ENCODE measurements at places on chromosomes 13 and 19.

- no peak for DNase-seq
These were observed 384.3 kb downstream of the EFNB2 start for GRCh38 chr13:106151056-106151699.

- DNase-seq: peak; percentile 54
These were observed 3.4 kb upstream of the PRAM1 start for GRCh38 chr19:8505680-8506401.

- DNase-seq: no peak
These were observed 531.9 kb downstream of the OLFM4 start for GRCh38 chr13:53560556-53560955.

DNA sequence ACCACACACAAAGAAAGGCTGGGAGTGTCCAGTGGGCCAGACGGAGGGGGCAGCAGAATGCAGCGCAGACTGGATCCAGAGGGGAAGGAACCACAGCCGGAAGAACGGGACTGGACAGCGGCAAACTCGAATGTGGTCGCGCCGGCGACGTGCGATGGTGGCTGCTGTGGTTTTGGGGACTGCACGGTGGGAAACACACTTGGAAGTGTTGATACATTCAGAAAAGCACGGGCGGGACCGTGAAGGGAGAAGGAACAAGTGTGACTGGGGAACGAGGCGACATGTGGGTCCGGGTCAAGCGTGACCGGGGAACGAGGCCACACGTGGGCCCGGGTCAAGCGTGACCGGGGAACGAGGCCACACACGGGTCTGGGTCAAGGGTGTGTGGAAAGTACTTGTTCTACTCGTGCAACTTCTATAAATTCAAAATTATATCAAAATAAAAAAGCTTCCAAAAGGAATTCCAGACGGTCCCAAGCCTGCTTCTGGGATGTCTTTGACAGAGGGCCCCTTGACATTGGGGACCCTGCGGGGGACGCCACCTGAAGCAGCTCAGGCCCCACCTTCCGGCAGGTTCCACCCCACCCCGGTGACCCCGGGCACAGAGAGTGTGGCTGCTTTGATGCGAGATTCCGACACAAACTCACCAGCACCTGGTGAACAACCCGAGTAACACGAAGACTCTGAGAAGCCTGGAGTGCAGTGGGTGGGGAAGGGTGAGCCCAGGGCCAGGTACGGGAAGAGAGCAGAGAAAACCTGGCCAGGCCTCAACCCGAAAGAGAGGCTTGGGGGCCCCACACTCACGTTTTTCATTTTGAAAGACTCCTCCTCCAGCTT, 25.1 kb upstream of the C13orf46 start:
- no peak for DNase-seq

DNA sequence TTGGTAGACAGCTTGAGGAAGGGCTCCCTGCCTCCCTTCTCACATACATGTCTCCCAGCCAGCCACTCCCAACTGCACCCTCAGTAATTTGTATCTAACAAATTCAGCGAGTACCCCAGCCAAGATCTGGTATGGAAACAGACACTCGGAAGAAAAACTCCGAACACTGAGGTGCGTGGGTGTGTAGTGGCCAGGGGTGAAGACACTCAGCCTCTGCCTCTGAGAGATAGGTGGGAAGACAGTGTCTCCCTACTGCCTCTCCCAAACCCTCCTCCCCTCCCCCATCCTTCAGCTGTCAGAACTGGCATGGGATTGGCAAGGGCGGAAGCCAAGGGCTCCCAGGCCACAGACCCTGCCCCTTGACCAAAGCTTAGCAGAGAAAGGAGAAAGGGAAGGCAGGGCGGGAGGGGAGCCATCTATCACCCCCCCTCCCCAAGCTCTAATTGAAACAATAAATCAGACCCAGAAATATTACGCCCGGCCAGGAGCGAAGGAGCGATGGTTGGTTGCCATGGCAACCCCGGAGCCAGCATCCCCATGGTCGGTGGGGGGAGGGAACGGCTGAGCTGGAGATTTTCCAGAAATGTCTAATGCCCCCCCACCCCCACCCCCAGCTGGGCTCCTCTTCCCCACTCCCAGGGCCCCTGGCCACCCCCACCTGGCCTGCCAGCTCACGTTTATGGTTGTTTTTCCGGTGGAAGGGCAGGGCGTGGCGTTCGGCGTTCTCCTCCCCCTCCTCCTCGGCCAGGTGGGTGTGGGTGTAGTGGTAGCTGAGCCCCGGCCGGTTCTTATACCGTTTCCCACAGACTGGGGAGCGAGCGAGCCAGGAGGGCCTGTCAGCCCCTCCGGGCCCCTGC, 7.0 kb downstream of the DPF1 start:
- DNase-seq: no peak

DNA sequence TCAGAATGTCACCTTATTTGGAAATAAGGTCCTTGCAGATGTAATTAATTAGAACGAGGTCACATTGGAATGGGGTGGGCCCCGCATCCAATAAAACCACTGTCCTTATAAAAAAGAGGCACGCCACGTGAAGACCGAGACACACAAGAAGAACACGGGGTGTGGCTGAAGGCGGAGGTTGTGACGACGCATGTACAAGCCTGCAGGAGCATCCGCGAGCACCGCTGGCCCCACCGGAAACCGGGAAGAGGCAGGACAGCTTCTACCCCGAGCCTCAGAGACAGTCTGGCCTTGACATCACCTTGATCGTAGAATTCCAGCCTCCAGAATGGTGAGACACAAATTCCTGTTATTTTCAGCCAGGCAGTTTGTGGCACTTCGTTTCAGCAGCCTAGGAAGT, 177.9 kb downstream of the COL4A1 start:
- no peak for DNase-seq

DNA sequence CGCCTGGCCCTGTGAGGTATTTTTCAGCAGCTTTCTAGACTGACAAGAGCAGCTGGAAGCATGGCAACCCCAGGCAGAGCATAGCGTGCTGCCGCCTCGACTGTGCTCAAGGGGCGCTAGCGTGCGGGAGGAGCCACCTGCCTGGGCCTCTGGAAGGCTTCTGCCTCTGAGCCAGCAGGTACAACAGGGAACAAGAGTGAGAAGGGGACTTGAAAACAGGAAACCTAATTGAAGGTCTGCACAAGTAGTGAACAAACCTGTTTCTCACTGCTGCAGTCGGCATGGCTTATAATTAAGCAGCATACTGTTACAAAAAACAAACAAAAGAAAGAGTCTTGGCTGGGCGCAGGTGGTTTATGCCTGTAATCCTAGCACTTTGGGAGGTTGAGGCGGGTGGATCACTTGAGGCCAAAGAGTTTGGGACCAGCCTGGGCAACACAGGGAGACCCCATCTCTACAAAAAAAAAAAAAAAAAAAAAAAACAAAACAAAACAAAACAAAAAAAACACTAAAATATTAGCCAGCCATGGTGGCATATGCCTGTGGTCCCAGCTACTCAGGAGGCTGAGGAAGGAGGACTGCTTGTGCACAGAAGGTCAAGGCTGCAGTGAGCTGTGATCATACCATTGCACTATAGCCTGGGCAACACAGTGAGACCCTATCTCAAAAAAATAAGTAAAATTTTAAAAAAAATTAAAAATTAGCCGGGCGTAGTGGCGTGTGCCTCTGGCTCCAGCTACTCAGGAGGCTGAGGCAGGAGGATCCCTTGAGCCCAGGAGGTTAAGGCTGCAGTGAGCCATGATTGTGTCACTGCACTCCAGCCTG, 12.6 kb upstream of the GARRE1 start:
- no peak for DNase-seq

DNA sequence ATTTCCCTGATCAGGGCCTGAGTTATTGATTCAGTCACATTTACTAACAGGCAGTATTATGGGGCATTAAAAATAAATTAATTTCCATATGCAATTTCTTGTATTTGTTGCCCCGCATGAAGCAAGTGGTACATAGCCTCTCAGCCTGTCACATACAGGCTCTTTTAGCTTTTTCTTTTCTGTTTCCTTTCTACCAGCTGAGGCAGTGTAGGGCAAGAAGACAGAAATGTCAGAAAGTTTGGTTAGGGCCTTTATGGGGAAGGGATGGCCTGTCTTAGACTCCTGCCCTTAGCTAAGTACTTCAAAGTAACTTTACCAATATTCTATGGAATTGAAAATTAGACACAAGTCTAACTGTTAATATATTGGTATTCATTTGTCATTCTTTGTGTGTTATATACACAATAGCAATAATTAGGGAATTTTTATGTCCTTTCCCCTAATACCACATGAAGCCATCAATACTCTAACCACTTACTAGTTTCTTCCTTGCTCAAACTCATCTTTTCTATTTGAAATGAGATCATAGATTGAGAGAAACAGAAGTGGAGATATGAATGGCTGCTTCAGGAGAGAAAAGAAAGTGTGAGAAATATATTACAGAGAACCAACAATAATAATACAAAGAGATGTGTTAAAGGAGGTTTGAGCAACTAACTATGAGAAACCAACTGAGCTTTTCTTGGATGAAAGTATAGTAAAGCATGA, 669.6 kb downstream of the PCDH17 start:
- DNase-seq: no peak

DNA sequence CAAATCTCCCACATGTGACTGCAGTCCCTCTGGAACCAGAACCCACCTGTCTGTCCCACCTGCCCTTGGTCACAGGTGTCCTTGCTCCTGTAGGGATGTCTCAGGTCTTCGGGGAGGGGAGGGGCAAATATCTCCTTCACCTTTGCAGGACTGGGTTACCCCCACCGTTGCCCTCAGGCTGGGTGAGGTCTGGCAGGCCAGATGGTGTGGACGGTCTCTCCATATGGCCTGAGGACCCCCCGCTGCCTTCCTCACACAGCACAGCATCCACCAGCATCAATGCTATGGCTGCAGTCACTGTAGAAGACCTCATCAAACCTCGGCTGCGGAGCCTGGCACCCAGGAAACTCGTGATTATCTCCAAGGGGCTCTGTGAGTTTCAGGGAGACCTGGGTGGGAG, 10.0 kb downstream of the SLC5A5 start:
- DNase-seq: no peak

DNA sequence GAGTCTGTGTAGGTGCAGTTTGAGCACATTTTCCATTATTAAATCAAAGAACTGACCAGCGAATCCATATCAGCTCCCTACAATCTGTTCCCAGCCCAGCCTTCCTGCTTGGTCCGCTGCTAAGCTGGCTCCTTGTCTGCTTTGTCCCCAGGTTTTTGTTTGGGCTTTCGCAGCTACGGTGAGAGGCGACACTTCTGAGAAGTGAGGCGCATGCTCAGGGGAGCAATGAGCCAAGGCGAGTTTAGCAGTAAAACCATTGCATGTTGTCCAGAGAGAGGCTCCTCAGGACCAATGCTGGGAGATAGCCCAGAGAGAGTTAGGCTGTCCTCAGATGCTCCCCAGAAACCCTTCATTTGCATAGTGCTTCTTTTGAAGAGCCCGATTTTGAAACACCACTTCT, 162.0 kb downstream of the ITGBL1 start:
- no peak for DNase-seq

- no peak for DNase-seq
These were observed 56.1 kb downstream of the KDM4B start for GRCh38 chr19:5025027-5025426.

- DNase-seq: no peak
These were observed 38.5 kb downstream of the FBN3 start for GRCh38 chr19:8110931-8111330.

GRCh38 chr13:59178344-59178743, 985.4 kb downstream of the DIAPH3 start:
- no peak for DNase-seq

GRCh38 chr19:6017576-6017975, 39.6 kb upstream of the RANBP3 start:
- DNase-seq: no peak

GRCh38 chr19:51687791-51688670, 5.1 kb upstream of the SPACA6 start:
- no peak for DNase-seq

GRCh38 chr19:46861691-46862502, 1.1 kb downstream of the ARHGAP35 start:
- DNase-seq: no peak

- DNase-seq: no peak
These were observed 7.8 kb downstream of the ABCA7 start for GRCh38 chr19:1047696-1048147.

- no peak for DNase-seq
These were observed 73.1 kb downstream of the EPS15L1 start for GRCh38 chr19:16398530-16399249.

GRCh38 chr19:44303976-44304568, 753 bp downstream of the ZNF235 start:
- no peak for DNase-seq

GRCh38 chr19:45496349-45496953, 396 bp downstream of the RTN2 start:
- no peak for DNase-seq

- no peak for DNase-seq
These were observed 4.1 kb downstream of the TLE2 start for GRCh38 chr19:3024870-3025548.

- DNase-seq: no peak
These were observed 6.5 kb downstream of the MLNR start for GRCh38 chr13:49226613-49227012.

- DNase-seq: no peak
These were observed 52.3 kb upstream of the ATP12A start for GRCh38 chr13:24627946-24628345.

DNA sequence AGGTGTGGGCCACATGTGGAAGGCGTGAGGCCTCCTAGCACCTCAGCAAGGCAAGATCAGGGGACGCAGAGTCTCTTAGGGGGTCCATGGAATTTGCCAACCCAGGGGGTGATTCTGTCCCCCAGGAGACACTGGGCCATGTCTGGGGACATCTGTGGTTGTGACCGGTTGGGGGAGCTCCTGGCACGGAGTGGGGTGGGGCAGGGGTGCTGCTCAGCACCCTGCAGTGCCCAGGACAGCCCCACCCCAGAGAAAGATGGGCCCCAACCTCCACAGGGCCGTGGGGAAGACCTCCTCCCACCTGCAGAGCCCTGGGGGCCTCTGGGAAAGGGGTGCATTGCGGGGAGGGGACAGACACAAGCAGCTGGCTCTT, 4.0 kb downstream of the MKNK2 start:
- no peak for DNase-seq

- no peak for DNase-seq
These were observed 5.8 kb upstream of the USE1 start for GRCh38 chr19:17209126-17210036.

Data from effector CD4-positive, alpha-beta T cell (primary cell).